ENCODE measurements at places on chromosomes 6 and 20.

- H3K36me3 ChIP-seq: no peaks in the 10 kb centered on the region
- H3K27me3 ChIP-seq: no peaks in the 10 kb centered on the region
- no peak for DNase-seq
- H3K27ac ChIP-seq: no peak overlapping the region
- H3K4me3 ChIP-seq: no peak overlapping the region
- H3K4me1 ChIP-seq: no peaks in the 10 kb centered on the region
Measured at GRCh38 chr6:21935561-21936028, 342.0 kb downstream of the SOX4 start.

DNA sequence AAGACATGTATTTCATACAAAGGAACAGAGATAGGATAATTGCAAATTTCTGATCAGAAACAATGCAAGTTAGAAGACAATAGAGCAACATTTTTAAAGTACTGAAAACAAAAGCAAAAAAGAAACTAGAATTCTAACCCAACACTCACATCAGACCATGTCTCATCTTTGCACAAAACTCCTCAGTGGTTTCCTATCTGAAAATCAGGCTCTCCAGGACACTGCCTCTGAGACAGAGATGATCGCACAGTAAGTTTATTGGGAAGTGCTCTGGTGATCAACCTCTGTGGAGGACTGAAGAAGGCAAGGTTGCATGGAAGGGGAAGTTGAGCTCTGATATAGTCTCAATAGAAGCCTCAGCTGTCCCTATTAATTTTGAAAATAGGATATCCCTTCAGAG lies 2.3 kb upstream of the TTBK1 start:
- no peak for DNase-seq
- H3K36me3 ChIP-seq: peaks cover 3% of the 10 kb centered on the region
- peaks cover 10% of the 10 kb centered on the region for H3K27me3 ChIP-seq

DNA sequence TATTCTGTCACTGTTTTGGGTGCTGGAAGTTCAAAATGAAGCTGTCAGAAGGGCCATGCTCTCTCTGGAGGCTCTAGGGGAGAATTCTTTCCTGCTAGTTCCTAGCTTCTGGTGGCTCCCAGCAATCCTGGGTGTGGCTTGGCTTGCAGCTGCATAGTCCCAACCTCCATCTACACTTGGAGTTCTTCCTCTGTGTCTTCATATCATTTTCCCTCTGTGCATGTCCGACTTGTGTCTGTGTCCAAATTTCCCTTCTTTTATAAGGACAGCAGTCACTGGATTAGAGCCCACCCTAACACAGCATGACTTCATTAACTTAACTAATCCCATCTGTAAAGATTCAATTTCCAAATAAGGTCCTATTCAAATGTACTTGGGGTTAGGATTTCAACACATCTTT lies 23.3 kb upstream of the ENPP1 start:
- no peak for DNase-seq
- H3K4me3 ChIP-seq: no peak overlapping the region
- no peaks in the 10 kb centered on the region for H3K36me3 ChIP-seq
- peaks cover 5% of the 10 kb centered on the region for H3K27me3 ChIP-seq

DNA sequence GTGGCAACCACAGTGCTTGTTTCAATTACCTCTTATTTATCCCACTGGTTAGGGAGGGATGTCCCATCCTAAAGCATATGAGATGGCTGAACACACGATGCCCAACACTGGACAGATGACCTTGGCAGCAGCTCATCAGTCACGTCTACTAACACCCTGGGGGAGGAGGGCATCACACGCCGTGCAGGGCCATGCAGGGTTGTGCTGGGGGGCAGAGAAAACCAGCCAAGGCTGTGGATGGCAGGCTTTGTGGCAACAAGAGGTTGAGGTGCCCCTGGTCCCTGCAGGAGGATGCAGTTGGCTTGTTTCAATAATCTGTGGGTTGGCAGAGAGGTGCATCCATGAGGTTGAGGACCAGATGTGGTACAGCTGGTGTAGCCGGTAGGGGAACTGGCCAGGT lies 293.7 kb upstream of the SULF2 start:
- no peak overlapping the region for H3K27ac ChIP-seq
- no peak for DNase-seq
- peaks cover 7% of the 10 kb centered on the region for H3K27me3 ChIP-seq
- H3K36me3 ChIP-seq: no peaks in the 10 kb centered on the region
- no peak overlapping the region for H3K4me3 ChIP-seq

DNA sequence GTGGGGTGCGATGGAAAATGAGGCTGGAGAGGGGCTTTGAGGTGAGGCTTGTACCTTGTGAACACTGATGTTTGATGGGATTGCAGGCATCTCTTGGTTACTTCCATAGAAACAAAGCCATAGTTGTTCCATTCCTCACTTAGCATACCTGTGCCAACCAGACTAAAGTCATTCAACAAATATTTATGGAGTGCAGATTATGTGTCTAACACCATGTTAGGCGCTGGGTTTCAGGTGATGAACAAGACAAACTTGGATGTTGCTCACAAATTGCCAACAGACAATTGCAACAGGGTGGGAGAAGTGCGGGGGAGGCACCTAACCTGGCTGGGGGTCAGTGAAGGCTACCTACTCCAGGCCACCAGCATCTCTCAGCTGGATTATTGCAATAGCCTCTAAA lies 1.5 kb downstream of the TTPAL start:
- no peak overlapping the region for H3K4me3 ChIP-seq
- H3K4me1 ChIP-seq: peaks cover 21% of the 10 kb centered on the region
- H3K27ac ChIP-seq: peak overlapping the region; percentile 99
- no peak for DNase-seq

DNA sequence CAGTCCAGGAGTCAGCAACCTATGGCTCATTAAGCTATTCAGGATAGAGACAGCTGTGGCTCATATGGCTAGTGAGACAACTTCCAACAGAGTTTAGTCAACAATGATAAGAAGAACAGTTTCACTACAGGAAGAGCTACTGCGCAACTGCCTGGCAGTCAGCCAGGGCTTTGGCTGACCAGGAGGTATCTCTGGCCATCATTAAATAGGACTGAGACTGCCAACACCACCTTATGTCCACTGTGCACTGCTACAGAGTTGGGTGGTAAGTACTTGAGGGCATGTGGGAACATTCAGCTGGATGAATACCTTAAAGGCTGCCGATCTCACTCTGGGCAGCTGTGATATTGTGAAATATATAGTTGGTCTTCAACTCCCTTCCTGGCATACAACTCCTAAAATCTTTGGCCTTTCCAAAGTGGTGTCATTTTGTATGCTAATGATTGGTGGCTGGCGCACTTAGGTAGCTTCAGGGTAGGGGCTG lies 52.2 kb upstream of the FAM83C start:
- H3K4me3 ChIP-seq: no peak overlapping the region
- H3K27ac ChIP-seq: no peak overlapping the region
- peaks cover 34% of the 10 kb centered on the region for H3K36me3 ChIP-seq
- DNase-seq: no peak

GRCh38 chr20:57399587-57400155 lies 8.5 kb downstream of the RBM38 start:
- peak overlapping the region; percentile 76 for H3K4me3 ChIP-seq
- no peaks in the 10 kb centered on the region for H3K27me3 ChIP-seq
- H3K36me3 ChIP-seq: peaks cover 34% of the 10 kb centered on the region
- DNase-seq: no peak

DNA sequence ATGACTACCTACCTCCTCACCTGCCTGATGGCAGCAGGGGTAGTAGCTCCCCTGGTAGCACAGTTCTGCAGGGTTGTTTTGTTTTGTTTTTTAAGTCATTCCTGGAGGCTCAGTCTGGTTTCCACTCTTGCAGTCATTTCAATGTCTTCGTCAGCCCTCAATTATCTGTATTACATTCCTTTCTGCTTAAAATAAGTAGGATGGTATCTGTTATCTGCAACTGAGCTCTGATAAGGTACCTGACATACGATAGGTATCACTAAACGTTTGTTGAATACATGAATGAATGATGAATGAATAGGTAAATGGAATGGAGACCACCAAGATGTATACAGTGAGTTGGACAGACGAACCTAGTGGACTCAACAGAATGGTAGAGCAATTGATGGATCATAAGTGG lies 7.2 kb upstream of the CLPSL2 start:
- H3K36me3 ChIP-seq: no peaks in the 10 kb centered on the region
- peak overlapping the region; percentile 27 for H3K4me3 ChIP-seq
- no peak overlapping the region for H3K27ac ChIP-seq
- H3K4me1 ChIP-seq: peaks cover 24% of the 10 kb centered on the region

DNA sequence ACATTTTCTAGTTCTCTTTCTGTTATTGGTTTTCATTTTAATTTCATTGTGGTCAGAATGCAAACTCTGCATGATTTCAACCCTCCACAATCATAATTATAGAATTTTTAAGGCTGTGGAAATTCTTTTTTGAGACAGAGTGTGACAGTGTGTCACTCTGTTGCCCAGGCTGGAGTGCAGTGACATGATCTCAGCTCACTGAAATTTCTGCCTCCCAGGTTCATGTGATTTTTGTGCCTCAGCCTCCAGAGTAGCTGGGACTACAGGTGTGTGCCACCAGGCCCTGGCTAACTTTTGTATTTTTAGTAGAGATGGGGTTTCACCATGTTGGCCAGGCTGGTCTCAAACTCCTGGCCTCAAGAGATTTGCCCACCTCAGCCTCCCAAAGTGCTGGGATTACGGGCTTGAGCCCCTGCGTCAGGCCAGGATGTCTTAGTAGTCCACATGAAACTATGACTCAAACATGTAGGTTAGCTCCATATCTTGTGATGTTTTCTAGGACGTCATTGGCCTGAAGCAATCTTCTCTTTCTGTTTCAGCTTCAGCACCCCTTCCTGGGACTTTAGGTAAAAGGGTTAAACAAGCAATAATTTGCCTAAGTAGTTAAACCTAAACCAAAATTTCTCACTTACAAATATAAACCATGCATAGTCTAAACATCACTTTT lies 47.4 kb upstream of the SAMD3 start:
- H3K4me1 ChIP-seq: peaks cover 5% of the 10 kb centered on the region
- DNase-seq: no peak
- no peak overlapping the region for H3K4me3 ChIP-seq
- H3K27me3 ChIP-seq: no peaks in the 10 kb centered on the region
- peaks cover 13% of the 10 kb centered on the region for H3K36me3 ChIP-seq
- H3K27ac ChIP-seq: peak overlapping the region; percentile 43

DNA sequence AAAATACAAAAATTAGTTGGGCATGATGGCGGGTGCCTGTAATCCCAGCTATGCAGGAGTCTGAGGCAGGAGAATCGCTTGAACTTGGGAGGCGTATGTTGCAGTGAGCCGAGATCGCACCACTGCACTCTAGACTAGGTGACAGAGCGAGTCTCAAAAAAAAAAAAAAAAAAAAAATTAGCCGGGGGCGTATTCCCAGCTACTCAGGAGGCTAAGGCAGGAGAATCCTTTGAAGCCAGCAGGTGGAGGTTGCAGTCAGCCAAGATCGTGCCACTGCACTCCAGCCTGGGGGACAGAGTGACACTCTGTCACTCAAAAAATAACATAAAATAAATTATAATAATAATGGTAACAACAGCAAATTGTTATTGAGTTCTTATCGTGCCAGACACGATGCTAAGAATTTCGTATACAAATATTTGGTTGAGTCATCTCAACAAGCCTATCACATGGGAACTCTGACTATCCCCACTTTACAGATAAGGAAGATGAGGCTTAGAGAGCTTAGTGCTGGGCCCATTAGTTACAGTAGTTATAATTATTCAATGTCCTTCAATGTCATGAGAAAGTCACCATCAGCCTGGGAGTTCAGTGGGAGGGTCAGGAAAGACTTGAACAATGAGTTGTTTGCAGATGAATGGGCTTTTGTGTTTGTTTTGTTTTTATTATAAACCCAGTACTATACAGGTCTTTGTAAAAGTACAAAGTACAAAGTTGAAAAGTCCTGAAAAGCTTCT lies 19.4 kb downstream of the C6orf15 start:
- peaks cover 22% of the 10 kb centered on the region for H3K4me1 ChIP-seq
- no peak overlapping the region for H3K4me3 ChIP-seq
- H3K36me3 ChIP-seq: no peaks in the 10 kb centered on the region
- H3K27ac ChIP-seq: no peak overlapping the region

DNA sequence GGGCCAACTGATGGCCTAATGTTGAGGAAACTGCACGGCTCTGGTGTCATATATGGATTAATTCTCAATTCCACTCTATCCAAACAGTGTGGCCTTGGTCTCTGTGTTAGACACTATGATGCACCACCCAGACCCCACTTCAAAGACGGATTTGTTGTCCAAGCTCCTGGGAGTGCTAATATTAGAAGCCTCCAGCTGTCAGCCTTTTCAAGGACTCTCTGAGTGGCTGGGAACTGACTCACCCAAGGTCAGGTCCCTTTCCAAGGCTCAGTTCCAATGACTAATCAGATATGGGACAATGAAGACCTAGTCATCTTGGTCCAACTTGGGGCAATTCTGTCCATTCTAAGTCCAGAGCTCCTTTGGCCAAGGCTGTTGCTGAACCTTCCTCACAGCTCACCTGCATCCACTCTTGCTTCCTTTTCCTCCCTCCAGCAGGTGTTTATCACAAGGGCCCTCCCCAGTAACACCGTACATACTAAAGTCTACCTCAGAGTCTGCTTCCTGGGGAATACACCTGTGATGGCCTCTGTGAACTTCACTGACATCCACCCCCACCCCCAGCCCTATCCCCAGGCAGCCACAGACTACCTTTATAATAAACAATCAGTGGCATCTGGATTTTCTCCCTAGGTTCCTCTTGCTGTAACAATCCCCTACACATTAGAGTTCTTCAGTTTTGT lies 7.2 kb upstream of the IL20RA start:
- H3K36me3 ChIP-seq: no peaks in the 10 kb centered on the region
- no peaks in the 10 kb centered on the region for H3K4me1 ChIP-seq
- H3K27ac ChIP-seq: no peak overlapping the region
- peaks cover 28% of the 10 kb centered on the region for H3K27me3 ChIP-seq
- no peak overlapping the region for H3K4me3 ChIP-seq

DNA sequence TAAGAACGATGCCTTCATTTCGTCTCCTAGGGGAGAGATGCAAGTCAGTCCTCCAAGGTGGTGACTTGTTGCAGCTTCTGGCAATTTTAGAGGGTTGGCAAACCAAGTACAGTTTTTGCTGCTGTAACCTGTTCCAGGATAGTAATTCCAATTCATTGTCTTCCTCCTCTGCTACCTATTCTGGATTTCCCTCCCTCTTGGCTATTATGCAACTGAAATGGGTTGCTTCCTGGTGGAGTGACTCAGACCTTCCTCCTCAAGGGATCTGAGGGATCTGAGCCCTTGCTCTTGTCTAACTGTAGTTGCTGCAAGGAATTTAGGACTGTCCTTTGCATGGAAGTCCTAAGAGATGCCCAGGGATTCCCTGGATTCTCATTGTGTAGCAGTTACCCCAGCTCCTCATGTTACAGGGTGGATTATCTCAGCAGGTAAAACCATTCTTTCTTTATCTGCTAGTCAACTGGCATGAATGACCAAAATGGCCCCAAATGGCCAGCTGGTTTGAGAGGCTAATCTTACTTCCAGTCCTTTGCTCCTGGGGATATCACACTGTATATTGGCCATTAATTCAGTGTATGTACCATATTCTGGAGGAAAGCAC lies 17.6 kb upstream of the ELMO2 start:
- H3K36me3 ChIP-seq: no peaks in the 10 kb centered on the region
- no peak for DNase-seq
- H3K27ac ChIP-seq: no peak overlapping the region

DNA sequence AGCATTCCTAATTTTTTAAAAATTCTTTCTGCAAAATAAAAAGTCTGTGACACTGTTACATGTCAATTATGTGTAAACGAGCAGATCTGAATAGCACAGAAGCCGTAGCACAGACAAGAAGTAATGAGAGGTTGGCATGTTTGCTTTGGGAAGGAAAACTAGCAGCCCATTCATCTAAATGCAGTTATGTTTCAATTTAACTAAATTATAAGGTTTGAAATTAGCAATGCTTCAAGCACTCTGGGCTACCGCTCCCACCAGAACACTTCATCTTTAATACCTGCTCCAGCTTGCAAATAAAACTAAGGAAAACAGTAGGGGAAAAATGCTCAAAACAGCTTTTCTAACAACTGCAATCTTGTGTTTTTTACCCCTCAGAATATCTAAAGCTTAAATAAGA lies 73.9 kb downstream of the PTPRK start:
- H3K36me3 ChIP-seq: no peaks in the 10 kb centered on the region
- no peak overlapping the region for H3K27ac ChIP-seq
- no peaks in the 10 kb centered on the region for H3K4me1 ChIP-seq
- H3K27me3 ChIP-seq: no peaks in the 10 kb centered on the region
